ENCODE measurements at places on chromosomes 11 and 22. TPM values are rescaled to one million over a fixed set of nuclear protein-coding genes. Genes with fewer than 3 reads are reported as not detected.

The OR51B5 gene
- total RNA-seq, result 0.33 TPM

The SNAP29 gene
- 26.1 TPM for total RNA-seq

The ZNF280B gene
- 1.5 TPM for total RNA-seq

The MYO7A gene
- total RNA-seq, result 7.0 TPM

The ADAMTS8 gene
- total RNA-seq, result 10.1 TPM

The LRRC56 gene
- total RNA-seq, result 0.59 TPM

Data from right cardiac atrium (tissue), 5 donors.